Stimulated activated CD4-positive, alpha-beta T cell treated with anti-CD3 and anti-CD28 coated beads, Interleukin-4, amount 100 ng/mL, for 4 hours (primary cell): ENCODE measurements at places on chromosomes 3 and 15.

GRCh38 chr3:187980861-187981260 lies 173.1 kb upstream of the LPP start:
- DNase-seq = no peak

- DNase-seq = no peak
Observed at GRCh38 chr3:155243512-155243921, 50.0 kb downstream of the STRIT1 start.

- DNase-seq = no peak
Observed at GRCh38 chr3:156382458-156383346, 172.2 kb downstream of the SSR3 start.

GRCh38 chr3:178028933-178029332 lies 507.3 kb upstream of the KCNMB2 start:
- no peak for DNase-seq

DNA sequence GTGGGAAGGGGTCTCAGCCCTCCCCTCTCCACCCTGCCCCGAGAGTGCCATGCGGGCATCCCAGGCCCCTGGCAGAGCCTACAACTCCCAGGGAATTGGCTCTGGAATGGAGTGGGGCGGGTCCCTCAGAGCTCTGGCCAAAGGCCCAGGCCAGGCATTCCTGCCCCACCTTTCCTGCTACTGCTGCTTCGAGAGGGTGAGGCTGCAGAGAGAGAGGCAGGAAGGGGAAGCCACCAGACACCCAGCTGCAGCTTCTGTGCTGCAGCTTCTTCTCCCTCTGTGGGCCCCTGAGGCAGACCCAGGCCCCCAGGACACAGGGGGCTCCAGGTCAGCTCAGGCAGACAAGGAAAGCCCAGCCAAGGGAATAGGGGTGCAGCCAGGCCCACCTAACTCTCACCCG lies 2.7 kb downstream of the ALS2CL start:
- DNase-seq = no peak

GRCh38 chr3:194007592-194008337 lies 128.2 kb upstream of the HES1 start:
- DNase-seq = no peak

DNA sequence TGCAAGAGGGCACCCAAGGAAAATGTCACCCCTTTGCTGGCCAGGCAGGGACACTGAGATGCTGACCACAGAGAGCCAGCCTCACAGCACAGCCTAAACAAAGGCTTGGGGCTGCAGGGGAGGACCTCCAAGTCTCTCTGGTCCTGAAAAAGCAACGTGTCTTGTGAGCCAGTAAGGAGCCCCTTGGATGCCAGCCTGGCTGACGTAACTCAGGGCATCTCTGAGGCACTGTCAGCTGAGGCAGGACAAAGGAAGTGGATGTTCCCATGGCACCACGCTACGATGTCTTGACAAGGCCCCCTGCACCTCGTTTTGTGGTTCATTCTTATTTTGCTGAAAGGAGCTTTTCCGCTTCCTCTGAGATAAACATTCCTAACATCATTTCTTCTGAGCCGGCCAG lies 160.7 kb downstream of the OR4M2 start:
- no peak for DNase-seq

- peak; percentile 21 for DNase-seq
Observed at GRCh38 chr3:98657457-98657856, 64.0 kb upstream of the CPOX start.

GRCh38 chr15:48426044-48426443 lies 94.8 kb downstream of the DUT start:
- no peak for DNase-seq

- DNase-seq = no peak
Observed at GRCh38 chr3:42229942-42230688, 35.9 kb downstream of the CCK start.

- no peak for DNase-seq
Observed at GRCh38 chr15:90864507-90864906, 3.9 kb upstream of the FURIN start.

DNA sequence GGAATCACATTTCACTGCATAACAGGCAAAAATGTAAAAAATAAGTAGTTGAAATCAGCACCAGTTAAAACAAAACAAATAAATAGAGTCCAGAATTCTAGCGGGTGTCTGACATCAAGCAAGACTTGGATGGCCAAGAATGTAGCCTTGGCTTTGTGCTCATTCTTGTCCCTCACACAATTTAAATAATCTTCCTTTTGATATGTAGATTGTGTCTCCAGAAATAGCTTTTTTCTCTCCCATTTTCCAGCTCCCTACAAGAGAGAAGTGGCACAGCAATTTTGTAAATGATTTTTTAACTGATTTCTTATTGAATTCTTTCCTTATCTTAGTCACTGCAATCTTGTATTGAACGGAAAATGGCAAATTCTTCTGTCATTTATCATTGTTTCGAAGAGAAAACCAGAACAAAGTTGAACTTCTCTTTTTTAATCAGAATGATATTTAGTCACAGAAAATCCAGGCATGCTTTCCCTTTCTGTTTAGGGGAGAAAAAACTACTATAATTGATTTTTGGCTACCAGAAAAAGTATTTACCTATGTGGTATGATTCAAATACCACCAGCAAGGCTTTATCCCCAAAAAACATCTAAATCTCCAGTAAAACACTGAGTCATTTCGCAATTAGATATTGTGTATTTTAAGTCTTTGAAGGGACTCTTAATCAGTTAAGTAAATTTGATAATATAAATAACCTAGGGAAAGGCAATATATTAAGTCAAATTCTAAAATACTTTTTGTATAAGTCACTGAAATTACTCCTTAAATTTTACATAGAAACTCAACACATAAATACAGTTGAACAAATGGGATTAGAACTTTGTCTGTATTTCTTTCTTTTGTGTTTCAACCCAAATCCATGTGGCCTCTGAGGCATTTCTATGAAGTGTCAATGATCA lies 481.7 kb downstream of the GBE1 start:
- DNase-seq = no peak
